NCI-H2081 (cell line): ENCODE measurements at places on chromosomes 16 and 17.

- DNase-seq = peak; percentile 47
Observed at GRCh38 chr16:52466994-52467393, 79.9 kb downstream of the TOX3 start.

GRCh38 chr17:65301184-65301583 is 164.0 kb downstream of the RGS9 start:
- no peak for DNase-seq

- no peak for DNase-seq
Observed at GRCh38 chr17:78746263-78746948, 35.7 kb downstream of the CYTH1 start.

DNA sequence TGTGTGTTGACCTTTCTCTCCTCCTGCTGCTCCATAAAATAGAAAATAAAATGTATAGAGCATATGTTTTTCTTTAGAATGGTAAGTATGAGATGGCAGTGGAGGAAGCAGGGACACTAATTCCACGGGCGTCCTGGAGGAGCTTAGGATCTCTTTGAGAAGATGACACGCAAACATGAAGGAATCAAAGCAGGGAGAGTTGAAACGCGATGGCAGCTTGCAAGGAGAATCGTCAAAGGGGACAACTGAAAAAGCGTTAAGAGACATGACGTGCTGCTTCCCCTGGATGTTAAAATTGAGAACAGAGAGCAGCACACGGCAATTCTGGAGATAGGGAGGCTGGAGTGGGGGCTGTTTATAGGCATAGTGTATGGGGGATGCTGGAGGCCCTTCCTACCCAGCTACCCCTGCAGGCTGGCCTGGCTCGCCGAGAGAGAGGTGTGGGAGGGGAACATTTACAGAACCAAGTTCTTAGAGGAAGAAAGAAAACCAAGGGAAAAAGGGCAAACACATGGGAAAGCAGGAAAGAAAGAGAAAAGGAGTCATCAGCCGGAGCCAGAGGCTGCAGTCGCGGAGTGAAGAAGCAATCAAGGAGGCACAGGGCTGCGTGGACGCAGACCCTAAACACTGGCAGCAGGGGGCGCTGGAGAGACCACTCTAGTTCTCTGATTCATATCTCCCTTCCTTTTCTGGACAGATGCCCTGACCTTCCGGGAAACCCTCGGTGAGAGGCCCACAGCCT is 55.8 kb downstream of the MYH13 start:
- no peak for DNase-seq

GRCh38 chr17:43846963-43847371 is at the start of gene CD300LG:
CD300LG (plus strand) TSS chr17:43847176; CDS start chr17:43847217, 41 bp downstream.
- DNase-seq = no peak

DNA sequence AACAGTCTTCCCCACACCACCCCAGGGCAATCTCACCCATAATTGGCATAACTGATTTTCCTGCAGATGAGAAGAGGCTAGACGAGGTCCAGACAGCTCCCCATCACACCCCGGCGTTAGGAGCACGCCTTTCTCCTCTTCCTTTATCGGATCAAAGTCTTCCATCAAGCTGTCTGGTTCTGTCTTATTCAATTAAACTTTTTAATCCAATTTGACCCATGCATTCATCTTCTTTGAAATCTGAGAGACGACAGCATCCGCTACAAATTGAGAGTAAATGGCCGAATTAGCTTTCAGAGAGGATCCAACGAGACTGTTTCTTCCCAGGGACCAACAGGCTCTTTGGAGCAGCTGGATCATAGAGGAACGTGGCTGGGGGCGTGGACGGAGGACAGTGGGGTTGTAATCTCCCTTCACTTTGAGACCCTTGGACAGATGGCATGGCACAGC is 44.4 kb upstream of the GPRC5B start:
- DNase-seq = no peak
